Fibroblast of skin of right biceps (primary cell): ENCODE measurements at places on chromosomes 13 and 19.

GRCh38 chr13:49550942-49551644, 34.3 kb downstream of the RCBTB1 start:
- no peak for DNase-seq

DNA sequence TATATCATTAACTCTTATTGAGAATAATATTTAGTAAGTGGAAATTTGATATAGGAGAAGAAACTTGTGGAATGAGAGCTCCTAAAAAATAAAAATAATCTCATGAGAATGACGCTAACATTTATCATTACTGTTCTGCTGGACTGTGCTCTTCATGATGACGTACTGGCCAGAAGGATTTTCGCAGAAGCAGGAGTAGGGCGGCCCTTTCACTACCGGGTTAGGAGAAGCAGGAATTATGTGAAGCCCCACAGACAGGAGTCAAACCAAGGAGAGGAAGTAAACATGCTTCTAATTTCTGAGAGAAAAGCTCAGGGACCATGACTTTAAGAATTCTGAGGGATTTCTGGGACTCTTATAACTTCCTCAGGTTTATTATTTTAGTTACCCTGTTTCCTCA, 195.1 kb downstream of the VWA8 start:
- DNase-seq, result no peak

- no peak for DNase-seq
Observed at GRCh38 chr13:80145171-80145690, 195.7 kb downstream of the SPRY2 start.

DNA sequence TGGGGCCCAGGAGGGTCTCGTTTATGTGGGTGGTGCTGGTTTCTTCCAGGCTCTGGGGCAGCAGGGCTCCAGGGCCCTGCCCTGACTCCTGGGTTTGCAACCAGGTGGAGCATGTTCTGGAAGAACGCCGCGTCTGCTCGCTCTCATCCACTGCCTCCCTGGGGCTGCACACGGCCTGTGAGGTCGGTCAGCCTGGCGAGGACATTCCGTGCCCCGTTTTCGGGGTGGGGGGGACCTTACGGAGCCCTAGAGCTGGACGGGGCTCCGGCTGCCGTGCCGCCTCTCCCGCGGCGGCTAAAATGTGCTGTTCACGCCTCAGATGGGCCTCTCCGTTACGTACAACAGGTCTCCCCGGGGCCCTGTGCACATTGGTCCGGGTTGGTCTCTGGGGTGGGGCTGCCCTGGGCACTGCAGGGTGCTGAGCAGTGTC, 3.3 kb downstream of the GNA11 start:
- DNase-seq, result no peak

- no peak for DNase-seq
Observed at GRCh38 chr13:20518660-20519100, 7.0 kb downstream of the CRYL1 start.

GRCh38 chr13:80149736-80150135, 191.2 kb downstream of the SPRY2 start:
- DNase-seq, result no peak

GRCh38 chr19:13964776-13965175, 12.5 kb downstream of the DCAF15 start:
- DNase-seq, result peak; percentile 36

DNA sequence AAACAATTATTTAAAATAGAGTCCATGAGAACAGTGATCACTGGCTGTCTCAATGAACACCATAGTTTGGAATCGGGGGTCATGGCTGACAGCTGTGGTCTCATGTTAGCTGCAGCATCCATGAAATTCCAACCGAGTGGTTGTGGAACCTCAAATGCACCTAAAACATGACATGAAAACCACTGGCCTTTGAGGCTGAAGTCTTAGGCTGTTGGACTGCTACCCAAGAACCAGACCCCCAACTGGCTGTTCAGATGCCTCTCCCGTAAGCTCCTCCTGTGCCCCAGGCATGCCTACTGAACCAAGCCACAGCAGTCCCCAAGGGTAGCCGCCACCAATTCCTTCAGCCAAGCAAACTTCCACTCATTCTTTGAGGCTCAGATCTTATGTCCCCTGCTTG, 50.5 kb downstream of the ATP7B start:
- no peak for DNase-seq

GRCh38 chr13:44516771-44517170, 59.4 kb downstream of the TSC22D1 start:
- DNase-seq, result no peak

- no peak for DNase-seq
Observed at GRCh38 chr13:50236898-50237318, 221.7 kb downstream of the KCNRG start.

- DNase-seq, result no peak
Observed at GRCh38 chr13:110562036-110562597, 595 bp upstream of the RAB20 start.

GRCh38 chr13:96848286-96848685, 146.0 kb downstream of the OXGR1 start:
- DNase-seq, result no peak

GRCh38 chr13:30880856-30881155, 25.3 kb upstream of the MEDAG start:
- peak; percentile 85 for DNase-seq

GRCh38 chr19:37342753-37343152, 28.1 kb upstream of the ZNF527 start:
- DNase-seq, result no peak

DNA sequence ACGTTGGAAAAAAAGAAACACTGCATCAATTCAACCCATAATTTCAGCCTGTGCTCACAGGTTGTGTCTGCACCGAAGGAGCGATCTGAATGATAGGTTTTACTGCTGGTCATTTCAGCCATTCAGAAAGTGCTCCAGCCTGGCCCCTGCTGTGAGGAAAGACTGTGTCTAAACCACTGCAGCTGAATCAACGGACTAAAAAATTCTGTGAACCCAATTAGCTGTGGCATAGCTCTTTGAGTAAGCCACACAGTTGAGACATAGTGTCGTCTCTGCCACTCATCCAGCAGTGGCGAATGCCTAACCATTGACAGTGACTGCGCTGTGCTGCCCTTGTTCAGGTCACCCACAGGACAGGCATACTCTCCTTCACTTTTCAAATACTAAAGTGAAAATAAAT, 179.8 kb downstream of the COG6 start:
- no peak for DNase-seq

DNA sequence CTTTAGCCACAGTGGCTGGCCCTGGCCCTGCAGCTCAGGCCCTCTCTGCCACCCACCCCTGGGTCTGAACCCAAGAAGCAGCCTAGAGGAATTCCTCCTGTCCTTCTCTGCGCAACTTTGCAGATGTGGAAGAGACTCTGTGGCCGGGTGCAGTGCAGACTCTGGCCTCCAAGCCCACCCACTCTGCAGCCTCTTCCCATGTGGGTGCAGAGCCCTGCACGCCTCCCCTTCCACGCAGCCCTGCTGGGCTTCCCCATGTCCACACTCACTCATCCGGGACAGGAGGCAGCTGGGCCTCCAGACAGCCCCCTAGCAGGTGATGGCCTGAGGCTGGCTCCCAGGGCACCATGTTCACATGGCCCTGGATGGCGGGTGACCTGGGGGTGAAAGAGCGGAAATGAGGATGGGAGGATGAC, 2.5 kb downstream of the TEX29 start:
- no peak for DNase-seq

- DNase-seq, result no peak
Observed at GRCh38 chr19:57941593-57941992, 5.9 kb downstream of the ZNF256 start.

GRCh38 chr13:67877031-67877430, 646.9 kb upstream of the PCDH9 start:
- no peak for DNase-seq

DNA sequence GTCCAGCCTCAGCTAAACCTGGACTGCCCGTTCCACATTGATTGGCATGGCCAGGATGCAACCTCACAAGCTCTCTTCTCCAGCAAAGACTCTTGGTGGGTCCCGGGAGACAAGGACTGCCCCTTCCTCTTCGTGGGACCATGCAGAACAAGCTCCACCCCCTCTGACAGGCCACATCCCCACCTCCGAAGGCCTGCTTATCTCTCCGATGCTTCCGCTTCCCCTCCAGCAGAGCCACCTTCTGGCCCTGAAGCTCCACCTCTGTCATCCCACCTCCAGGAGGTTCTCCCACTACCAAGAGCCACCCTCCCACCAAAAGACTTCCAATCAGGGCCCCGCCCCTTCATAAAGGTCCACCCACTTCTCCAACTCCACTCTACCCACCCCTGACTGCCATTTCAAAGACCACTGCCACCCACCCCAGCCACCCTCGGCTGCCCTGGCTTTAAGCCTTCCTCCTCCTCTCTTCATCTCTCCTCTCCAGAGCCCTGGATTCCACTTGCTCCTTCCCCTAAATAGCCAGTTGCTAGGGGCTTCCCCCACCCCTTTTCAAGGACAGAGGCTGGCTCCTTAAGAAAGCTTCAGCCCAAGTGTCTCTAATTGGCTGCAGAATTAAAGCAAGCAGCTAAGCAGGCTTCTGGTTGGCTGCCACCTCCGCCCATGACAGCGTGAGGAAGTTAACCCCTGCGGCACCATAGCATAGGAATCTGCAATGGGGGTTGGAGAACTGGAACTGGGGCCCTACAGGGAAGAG, 9.9 kb downstream of the LRFN1 start:
- DNase-seq, result no peak

DNA sequence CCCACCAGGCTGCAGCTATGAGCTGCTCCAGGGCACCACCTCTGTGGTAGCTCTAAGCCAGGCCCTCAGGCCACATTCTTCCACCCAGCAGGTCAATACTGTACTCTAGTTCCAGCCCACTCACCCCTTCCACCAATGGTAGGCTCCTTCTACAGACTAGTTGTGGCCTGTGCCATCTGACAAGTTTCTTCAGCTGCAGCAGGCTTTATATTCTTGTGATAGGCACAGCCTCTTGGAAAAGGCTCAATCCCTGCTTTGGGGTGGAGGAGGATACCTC, 8.5 kb downstream of the MICU2 start:
- DNase-seq, result no peak

DNA sequence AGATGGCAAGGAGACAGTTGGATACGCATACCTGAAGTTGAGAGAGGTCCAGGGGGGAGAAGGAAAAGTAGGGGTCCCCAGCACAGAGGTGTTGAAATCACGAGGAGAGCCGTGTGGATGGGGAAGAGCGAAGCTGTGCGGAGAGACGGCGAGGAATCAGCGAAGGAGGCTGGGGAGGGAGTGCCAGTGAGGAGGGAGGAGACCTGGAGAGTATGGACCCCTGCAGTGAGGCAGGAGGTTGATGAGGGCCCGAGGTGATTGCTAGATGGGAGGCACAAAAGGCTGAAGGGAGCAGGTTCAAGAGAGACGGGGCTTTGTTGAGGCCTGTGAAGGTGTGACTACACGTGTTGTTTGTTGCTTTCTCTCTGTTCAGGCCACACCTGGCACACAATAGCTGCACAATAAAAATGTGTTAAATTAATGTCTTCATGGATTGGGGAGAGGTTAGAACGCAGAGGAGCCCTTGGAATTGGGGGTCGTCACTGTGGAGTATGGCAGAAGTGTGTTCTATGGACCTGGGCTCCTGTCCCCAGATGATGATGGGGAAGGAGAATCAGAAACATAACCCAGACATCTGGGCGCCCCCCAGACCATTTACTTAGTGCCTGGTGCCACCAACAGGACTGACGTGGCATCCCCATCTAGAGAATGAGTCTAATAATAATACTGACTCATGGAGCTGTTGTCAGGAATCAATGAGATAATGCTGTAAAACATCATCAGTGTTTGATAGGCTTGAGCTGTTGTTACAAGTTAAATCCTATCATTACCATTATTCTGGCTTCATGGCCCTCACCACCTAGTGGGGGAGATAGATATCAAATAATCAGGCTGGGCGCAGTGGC, 137.5 kb downstream of the SIPA1L3 start:
- peak; percentile 77 for DNase-seq

DNA sequence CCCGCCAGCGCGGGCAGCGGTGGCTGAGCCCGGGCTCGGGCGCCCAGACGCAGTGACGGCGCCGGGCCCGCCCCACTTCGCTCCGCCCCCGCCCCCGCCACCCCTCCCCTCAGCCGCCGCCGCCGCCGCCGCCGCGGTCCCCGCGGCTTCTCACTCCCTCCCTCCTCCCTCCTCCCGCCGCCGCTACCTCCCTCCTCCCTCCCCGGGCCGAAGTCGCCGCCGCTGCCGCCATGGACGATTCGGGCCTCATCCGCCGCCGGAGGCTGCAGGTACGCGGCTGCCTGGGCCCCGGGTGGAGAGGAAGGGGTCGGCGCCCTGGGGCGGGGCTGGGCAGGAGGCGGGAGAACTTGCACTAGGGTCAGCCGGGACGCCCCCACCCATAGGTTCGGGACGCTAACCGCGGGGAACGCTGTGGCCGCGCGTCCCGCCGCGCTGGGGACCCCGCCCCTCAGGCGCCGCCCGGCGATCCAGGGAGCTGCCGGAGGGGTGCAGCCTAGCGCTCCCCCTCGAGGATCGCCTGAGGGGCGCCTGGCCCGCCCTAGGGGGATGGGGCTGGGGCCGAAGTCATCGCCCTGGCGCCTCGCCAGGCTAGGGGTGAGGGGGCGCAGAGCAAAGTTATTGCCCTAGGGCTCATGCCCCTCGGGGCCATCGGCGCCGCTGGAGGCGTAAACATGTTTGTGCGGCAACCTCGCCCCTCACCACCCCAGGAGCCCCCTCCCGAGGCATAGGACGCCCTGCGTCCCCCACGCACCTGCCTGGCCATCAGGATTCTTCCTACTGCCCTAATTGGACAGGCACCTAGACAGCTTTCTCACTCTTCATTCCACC, 427 bp downstream of the RTBDN start:
- DNase-seq, result peak; percentile 22

DNA sequence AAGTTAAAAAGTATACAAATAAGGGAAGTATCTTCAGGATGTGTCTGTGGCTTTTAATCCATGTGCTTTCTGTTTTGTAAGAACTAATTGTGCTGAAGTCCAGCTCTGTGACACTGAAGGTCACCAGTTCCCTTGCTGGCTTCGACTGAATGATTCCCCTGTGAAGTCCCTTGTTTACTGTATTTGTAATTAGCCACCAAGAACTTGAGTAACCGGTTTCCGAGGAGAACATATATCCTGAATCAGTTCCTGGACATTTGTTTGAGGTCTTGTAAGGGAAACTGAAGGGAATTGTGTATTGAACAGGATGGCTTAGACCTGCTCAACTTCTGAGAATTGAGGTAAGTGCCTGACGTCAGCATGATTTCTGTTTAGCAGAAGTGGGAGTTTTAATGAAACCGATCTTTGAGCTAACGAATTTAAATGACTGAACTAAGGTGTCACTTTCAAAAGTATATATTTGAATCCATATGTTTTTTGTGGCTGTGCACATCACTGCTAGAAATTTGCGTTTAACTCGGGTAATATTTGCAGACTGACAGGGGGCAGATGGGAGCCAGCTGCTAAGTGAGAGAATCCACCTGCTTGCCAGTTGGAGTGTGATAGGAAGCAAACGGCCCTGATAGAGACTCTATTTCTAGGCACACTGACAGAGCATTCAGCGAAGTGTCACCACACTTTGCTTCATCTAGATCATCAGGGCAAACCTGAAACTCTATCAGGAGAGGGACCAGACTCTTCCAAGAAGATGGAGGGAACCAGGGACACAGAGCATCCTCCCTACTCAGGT, 530.0 kb downstream of the RFC3 start:
- no peak for DNase-seq
